ENCODE measurements at places on chromosomes 7 and 10. TPM values are rescaled to one million over a fixed set of nuclear protein-coding genes. Genes with fewer than 3 reads are reported as not detected.
A peak's percentile ranks its signal among the peaks of the same experiment; 100 is the strongest.

- no peak for DNase-seq
Measured at GRCh38 chr7:150931199-150931869, 46.8 kb downstream of the KCNH2 start.

DNA sequence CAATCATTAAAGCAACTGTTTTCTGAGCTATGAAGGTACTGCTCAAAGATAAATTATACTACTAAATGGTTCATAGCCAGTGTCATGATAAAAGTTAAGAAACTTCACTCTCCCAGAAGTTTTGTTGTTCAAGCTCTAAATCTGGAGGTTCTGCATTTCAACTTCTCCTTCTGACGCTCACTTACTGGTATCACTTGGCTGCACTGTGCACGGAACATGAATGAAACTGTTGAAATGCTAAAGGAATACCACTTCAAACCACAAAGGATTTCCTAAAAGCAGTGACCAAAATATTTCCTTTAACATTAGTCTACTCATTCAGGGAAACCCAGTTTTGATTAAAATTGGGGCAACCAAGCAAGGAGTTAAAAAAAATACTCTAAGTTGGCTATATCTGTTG, 93.6 kb downstream of the UBE2H start:
- no peak for DNase-seq

Gene COA1
- total RNA-seq, result 62.4 TPM

DNA sequence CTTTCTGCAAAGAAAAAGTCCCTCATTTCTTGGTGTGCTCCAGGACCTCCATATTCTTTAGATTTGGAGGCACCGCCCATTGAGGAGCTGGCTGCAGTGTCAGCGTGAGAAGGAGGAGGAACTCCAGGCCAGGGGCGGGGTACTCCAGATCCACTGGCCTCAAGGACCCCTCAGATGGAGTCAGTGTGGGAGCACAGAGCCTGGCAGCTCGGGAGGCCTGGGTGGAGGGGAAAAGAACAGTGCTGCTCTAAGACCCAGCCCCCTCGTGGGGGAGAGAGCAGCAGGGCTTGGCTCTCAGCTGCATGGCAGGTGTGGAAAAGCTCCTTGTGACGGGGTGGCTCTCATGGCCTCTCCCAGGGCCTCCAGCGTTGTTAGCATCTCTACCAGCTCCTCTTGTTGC, 70.5 kb downstream of the ITGB1 start:
- DNase-seq, result no peak

- DNase-seq, result no peak
Measured at GRCh38 chr10:103040418-103040817, 122.3 kb downstream of the CNNM2 start.

- peak; percentile 70 for DNase-seq
Measured at GRCh38 chr10:78768041-78768835, 300.5 kb upstream of the ZMIZ1 start.

DNA sequence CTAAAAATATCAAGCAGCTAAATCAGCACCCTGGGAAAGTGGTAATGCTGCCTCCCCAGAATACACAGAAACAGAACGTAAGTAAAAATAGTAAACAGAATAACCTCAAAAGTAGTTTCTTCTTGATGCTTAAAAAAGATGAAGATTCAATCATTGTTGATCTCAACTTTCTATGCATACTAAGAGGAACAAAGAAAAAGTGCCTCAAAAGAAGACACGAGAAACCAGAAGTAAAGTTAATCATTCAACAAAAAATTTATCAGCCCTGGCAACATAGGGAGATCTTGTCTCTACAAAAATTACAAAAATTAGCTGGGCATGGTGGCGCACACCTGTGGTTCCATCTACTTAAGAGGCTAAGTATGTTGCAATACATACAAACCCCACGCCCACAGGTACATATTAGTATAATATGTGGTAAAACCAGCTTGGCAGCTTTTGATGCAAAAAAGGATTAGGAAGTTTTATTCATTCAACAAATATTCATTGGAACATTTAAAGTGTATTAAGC, 153.7 kb downstream of the NRBF2 start:
- no peak for DNase-seq

Gene AIMP2
- total RNA-seq, result 42.3 TPM

DNA sequence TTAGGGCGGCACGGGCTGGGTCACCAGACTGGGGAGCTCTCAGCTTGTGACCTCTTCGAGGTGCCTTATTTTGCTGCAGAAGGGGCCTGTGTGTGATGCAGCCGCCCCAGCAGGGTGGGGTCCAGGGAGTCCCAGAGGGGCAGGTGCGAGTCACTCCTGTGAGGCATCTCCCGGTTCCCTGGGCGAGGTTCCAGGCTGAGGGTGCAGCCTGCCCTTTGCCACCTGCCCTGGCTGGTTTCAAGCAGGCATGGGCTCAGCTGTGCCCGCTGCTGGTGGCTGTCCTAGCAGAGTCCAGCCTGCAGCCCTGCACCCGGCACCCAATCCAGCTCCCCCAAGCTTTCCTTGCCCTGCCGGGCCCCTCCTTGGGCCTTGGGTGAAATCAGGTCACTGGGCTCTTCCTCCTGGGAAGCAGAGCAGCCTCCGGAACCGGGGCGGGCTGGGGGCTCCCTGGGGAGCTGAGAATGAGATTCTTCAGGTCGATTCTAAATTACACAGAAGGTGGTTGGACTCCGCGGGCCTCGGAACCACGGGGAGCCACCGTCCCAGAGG, 64.8 kb downstream of the PWWP2B start:
- DNase-seq, result no peak

DNA sequence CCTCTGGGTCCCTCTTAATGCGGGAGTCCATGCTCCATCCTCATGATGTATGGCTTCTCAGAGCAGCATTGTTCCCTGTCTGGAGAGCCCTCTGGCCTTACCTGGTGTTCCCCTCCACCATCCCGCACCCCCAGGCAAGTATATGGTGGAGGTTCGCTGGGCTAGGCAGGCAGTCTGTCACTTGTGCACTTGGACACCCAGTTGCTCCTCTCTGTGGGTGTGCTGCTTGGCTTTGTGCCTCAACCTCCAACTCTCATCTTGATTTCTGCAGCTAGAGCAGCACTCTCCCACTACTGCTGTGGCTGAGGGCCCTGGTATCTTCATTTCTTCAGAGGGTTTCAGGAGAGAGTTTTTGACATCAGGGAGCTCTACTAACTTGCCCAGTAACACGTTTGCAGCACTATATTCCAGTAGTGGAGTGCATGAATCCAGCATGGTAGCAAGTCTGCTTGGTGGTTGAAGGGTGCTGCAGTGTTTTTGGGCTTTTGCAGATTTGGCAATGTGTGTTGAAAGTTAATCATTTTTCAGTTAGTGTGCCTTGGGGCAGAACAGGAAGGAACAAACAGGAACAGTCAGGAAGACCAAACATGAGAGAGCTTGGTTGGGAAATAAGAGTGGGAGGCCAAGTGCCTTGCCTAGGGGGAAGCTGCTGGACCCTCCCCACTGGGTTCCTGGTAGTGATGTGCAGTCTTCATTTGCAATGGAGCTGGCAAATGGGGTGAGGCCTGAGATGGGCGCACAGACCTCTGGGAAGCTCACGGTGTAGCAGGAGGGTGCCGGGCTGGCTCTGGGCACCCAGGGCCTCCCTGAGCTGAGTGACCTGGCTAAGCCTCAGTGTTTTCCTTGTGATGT, 37.4 kb downstream of the TSPAN14 start:
- peak; percentile 76 for DNase-seq

DNA sequence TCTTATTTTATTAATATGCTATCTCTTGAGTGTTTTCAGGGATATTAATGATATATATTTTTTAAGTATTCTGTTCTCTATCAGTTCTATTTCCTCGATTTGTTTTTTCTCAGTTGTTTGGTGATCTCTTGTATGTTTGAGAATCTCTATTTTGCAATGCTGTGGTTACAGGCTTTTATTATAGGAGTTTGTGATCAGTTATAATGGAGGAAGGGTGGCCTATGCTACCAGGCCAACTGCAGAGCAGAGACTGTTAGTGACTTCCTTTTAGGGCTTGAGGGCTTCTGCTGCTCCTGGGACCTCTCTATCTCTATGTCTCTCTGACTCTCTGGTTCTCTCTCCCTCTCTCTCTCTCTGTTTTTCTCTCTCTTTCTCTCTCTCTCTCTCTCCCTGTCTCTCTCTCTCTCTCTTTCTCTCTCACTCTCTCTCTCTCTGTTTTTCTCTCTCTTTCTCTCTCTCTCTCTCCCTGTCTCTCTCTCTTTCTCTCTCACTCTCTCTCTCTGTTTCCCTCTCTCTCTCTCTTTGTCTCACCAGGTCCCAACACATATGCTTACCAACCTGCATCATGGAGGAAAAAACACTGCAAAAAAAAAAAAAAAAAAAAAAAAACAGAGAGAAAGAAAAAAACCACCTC, 69.4 kb upstream of the CAV2 start:
- no peak for DNase-seq

Gene CHCHD2
- total RNA-seq, result 394 TPM

GRCh38 chr10:69486922-69487730, 35.9 kb downstream of the TSPAN15 start:
- DNase-seq, result peak; percentile 43

DNA sequence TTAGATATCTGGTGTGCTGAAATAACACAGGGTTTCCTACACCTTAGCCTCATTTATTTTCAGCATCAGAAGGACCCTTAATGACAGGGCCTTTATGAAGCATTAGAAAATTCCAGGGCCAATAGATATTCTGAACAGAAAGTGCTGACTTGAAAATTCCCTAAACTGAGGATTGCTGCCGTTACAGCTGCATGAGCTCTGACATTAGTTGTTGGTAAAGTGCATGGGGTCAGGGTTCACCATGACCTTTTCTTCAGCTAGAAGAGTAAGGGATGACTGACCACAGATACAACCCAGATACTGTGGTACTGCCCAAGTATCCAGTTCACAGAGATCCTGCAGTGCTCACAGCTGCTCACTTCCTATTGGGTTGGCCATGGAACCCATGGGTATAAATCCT, 181.7 kb upstream of the SLC25A13 start:
- no peak for DNase-seq

Gene NOS3
- 26.5 TPM for total RNA-seq

Gene CLDN3
- not detected for total RNA-seq

DNA sequence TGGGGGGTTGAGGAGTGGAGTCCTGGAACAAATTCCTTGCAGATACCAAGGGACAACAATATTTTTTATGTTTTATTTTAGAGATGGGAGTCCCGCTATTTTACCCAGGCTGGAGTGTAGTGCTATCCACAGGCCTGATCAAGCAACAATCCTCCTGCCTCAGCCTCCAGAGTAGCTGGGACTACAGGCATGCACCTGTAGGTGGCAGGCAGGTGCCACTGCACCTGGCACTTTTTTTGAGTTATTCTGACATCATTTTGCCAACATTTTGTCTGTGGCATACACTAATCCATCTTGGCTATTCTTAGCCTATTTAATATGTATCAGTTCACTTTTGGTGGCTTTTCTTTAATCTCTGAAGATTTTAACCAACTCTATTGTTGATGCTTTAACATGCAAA, 317.8 kb upstream of the MTPN start:
- DNase-seq, result no peak

Gene OR2A25
- not detected for total RNA-seq

DNA sequence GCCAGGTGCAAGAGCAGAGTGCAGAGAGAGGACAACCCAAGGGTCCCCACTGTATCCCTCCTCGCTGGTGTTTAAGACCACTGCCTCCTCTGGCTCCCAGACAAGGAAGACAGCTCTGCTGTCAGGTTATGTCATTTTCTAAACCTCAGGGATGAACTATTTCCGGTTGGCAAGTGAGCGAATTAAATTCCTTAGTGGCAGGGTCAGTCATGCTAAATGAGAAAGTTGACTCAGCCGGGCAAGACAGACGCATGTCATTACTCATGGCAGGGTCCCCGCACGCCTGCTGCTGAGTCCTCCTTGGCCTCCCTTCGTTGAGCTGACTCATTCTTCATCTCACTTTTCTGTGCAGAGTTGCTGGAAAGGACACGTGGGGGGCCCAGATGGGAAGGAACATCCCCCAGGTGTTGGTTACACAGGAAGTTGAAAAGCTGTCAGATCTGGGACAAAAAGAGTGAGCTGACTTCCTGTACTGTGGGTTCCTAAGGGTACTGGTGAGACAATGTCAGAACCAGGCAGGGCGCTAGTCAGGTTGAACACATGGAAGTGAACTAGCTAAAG, 47.1 kb upstream of the UCN3 start:
- no peak for DNase-seq

- DNase-seq, result no peak
Measured at GRCh38 chr10:90227217-90227656, 525.8 kb downstream of the KIF20B start.

DNA sequence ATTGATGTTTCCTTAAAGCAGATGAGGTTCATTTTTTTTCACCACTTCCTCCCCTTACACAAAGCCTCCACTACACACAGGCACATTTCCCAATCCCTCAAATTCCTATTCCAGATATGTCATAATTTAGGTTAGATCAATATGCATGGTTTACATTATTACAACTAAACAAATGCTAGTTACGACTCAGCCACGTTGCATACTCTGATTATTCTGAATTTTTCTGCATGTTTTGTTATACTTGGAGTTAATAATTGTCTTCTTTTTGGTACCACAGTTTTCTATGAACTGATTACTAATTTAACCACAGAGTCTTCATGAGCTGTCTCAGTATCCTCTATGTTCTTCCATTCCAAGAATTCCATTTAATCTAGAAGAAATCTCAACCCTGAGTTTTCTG, 4.4 kb upstream of the BICC1 start:
- no peak for DNase-seq

GRCh38 chr7:139078399-139078798, 31.1 kb downstream of the ZC3HAV1 start:
- no peak for DNase-seq

DNA sequence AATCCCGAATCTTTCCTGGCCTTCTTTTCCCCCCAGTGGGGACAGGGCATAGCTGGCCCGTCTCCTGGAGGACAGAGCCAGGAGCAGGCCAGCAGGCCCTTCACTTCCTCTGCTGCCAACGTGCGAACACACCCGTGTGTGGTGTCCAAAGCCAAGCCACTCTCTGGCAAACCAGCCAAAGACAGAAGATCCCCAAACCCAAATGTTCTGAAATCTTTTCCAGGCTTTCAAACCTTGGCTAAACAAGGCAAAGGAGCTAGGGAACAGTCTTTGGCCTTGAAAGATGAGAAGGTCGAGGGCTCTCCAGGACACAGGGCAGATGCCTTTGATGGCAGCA, 63.0 kb downstream of the PROSER2 start:
- no peak for DNase-seq

- DNase-seq, result peak; percentile 17
Measured at GRCh38 chr7:44275957-44276570, 49.3 kb downstream of the CAMK2B start.

Gene LIPN
- total RNA-seq, result not detected

DNA sequence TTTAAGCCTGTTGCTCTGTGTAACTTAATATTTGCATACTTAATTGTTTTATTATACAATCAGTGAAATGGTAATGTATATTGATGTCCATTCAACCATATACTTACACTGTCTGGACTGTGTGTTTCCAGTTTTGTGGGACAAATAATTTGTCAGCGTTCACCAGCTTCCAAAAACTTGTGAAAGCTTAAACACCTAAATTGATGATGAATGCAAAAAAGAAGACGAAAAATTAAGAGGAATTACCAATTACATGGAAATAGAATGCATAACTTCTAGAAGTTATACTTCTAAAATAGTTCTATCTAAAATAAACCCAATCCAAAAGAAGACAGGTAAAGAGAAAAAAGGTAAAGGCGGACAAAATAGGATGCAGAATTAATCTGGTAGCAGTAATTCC, 155.0 kb upstream of the FZD1 start:
- no peak for DNase-seq
